ENCODE measurements at places on chromosomes 13 and 19. TPM values are rescaled to one million over a fixed set of nuclear protein-coding genes. Genes with fewer than 3 reads are reported as not detected.

GRCh38 chr13:111575719-111576118, 255.3 kb downstream of the TEX29 start:
- no peak for DNase-seq

GRCh38 chr13:95337597-95337996, 36.3 kb upstream of the ABCC4 start:
- DNase-seq = no peak

STAP2 gene
- total RNA-seq = 150 TPM

DNA sequence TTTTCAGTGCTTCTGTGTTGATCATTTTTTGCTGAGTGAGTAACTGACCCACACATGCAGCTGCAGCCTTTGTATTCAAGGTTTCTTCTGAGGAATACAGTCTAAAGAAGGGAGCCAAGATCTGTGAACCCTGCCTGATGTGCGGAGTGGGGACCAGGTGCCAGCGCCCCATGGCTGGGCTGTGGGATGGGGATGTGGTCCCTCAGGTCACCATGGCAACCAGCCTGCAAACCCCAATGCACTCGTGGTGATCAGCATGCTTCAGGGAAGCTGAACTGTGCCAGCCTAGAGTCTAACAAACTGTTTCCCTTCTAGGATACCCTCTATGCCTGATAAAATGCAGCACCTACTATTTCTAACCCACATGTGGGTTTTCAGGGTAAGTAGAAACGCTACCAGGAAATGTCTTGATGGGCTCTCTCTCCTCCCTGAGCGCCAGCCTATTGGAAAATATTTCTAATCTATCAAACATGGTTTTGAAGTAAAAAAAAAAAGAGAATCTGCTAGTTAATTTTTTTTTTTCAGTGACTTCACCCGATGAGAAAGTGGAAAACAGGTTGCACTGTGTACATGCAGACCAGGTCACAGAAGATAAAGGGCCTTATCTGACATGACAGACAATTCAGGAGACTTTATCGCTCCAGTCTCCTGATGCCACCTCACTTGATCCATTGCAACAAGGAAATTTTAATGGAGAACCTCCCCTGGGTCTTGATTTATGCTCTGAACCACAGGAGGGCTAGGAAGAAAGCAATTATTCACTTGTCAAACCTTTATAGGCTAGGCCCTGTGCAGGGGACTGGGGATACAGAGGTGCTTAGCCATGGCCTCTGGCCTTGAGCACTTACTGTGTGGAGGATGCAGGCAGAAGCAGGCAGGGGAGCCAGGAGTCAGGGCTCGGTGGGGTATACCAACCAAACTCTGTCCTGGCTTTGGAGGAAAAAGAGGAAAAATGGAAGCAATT, 51.1 kb downstream of the RASL11A start:
- no peak for DNase-seq

DNA sequence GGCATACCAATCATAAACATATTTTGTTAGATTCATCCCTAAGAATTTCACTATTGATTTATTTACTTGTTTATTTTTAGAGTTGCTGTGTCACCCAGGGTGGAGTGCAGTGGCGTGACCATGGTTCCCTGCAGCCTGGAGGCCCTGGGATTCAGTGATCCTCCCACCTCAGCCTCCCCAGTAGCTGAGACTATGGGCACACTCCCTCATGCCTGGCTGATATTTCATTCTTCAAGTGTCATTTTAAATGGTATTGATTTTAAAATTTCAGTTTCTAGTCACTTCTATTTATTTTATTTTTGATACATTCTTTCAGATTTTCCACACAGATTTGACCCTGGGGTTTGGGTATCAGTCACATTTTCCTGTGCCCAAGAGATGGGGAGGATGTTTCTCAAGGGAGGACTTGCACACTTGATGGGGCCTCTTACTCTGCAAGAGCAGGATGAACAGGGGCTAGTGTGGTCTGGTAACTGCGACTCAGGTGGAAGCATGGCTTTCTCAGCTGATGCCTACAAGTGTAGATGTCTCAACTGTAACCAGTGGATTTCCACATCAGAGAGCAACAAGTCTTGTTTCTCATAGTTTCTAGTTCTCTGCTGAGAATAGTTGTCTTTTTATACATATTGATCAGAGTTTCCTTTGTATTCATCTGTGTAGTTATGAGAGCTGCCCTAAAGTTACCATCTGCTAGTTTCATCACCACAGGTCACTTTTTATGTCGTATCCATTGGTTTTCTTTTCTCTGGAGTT, 40.2 kb downstream of the CCNE1 start:
- DNase-seq = no peak

DNA sequence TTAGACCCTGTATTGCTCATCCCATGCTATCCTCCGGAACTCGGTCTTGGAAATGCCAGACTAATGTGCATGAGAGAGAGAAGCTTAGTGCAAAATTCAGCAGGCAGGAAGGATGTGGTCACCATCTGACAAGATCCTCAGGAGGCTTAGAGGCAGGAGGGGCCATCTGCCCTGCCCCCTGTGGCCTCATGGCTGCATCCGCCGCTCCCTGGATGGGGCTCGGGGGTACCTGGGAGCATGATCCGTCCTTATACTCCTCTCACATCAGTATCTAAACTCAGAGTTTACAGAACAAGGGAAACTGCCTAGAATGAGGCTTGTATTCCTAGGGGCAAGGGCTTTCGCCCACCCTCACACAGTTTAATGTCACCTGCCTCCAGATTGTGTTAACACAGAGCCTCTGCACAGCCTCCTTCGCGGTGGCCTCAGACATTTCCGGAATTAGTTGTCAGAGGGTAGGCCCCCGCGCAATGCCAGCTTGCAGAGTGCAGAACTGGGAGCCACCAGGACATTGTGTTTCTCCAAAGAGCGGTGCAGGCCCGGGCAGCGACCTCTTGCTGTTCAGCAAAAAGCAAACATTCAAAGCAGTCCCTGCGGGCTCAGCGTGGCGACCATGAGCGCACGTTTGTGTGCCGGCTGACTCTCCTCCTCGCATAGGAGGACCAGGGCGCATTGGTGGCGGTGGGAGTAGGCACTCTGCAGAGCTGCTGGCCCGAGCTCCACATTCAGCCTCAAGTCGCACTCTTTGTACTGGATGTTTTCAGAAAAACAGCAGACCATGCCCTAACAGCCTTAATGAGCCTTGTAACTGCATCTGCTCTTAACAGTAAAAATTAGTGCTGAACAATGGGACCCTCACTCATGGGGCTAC, 39.1 kb downstream of the GPR12 start:
- DNase-seq = no peak

DNA sequence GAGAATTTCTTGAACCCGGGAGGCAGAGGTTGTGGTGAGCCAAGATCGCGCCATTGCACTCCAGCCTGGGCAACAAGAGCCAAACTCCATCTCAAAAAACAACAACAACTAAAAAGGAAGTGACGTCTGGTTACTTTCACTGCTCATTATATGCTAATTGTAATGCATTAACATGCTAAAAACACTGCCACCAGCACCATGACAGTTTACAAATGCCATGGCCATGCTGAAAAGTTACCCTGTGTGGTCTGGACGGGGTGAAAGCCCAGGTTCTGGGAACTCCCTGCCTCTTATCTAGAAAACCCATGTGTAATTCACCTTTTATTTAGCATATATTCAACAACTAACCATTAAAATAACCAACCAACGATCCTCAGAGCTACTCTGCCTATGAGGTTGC, 28.1 kb downstream of the CPT1C start:
- no peak for DNase-seq

SRRM5 gene
- total RNA-seq = not detected

DUXA gene
- total RNA-seq = not detected

ATP1A3 gene
- total RNA-seq = 0.83 TPM

DNA sequence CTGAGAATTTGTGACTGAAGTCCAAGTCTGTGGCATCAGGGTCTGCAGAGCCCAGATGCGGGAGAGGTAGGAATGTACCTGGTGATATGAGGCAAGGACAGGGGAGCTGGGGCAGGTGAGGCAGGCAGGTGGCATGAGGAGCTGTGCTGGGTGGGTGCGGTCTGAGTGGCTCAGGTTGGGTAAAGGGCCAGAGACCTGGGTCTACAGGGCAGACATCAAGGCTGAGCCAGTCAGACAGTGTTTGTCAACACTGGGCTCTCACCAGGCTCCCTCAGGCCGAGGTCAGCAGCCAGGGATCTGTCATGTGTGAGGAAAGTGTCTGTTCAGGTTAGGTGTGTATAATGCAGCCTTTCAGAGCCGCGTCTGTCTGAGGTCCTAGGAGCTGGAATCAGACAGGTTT, 18.6 kb downstream of the GPI start:
- DNase-seq = no peak

DNA sequence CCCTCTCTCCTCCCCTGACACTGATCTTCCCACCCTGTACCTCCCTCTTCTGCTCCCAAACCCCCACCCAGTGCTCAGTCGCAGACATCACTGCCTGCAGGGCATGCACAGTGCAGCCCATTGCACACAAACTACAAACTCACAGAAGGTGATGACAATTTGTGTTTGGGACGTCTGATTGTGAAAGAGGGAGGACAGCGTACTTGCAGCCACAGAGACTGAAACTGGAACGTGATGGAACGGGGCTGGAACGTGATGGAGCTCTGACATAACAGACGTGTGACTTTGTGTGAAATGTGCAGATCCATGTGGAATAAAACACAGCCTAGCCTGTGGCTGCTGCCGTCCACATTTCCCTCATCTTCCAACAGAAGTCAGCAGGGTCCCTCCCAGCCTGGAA, 57.3 kb upstream of the CEACAM8 start:
- DNase-seq = no peak

GPR108 gene
- 54.5 TPM for total RNA-seq

- no peak for DNase-seq
These were observed 39.6 kb upstream of the FREM2 start for GRCh38 chr13:38647312-38647711.

DNA sequence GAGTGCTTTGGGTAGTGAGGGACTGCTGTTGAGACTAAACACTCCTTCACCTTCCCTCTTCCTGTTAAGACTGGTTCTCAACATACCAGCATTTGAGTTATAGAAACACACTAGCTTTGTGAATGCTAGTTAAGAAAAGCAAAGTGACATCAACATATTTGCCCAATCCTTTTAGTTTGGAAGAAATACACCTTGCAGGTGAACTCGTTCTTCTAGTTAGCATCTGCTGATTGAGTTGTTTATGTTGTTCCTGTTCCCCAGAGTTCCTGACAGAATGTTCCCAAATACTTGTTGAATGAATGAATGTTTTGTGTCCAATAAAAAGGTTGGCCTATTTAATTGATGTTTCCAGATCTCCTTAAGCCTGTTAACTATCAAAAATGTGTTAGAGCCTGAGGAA, 7.1 kb downstream of the LMO7 start:
- no peak for DNase-seq

TMPRSS9 gene
- 0.54 TPM for total RNA-seq

GRCh38 chr19:6271721-6272410, 7.9 kb downstream of the MLLT1 start:
- peak; percentile 72 for DNase-seq

PODNL1 gene
- not detected for total RNA-seq

AMER2 gene
- not detected for total RNA-seq

TMEM59L gene
- 1.7 TPM for total RNA-seq

GRCh38 chr13:74068471-74068870, 65.7 kb downstream of the KLF12 start:
- no peak for DNase-seq

ELSPBP1 gene
- not detected for total RNA-seq

GRCh38 chr13:110000534-110001345, 214.4 kb upstream of the IRS2 start:
- DNase-seq = no peak

ZNF837 gene
- 10.9 TPM for total RNA-seq

GRCh38 chr19:8526345-8527091, 12.6 kb upstream of the ZNF414 start:
- DNase-seq = peak; percentile 52

- DNase-seq = no peak
These were observed 2.9 kb upstream of the ARHGAP45 start for GRCh38 chr19:1063909-1064660.

PSG2 gene
- total RNA-seq = not detected

- no peak for DNase-seq
These were observed 1.2 kb downstream of the RPS19 start for GRCh38 chr19:41861116-41861768.

Measured in Peyer's patch (tissue), 4 donors.